ENCODE measurements at places on chromosomes 16 and 17. TPM values are rescaled to one million over a fixed set of nuclear protein-coding genes. Genes with fewer than 3 reads are reported as not detected.

Gene HNF1B
- total RNA-seq = not detected

Gene CMTM1
- total RNA-seq = 2.1 TPM

Gene SLC4A1
- 4.2 TPM for total RNA-seq

Gene OTOP3
- not detected for total RNA-seq

Gene HIGD1B
- 1.8 TPM for total RNA-seq

Gene MPO
- total RNA-seq = 0.74 TPM

Gene CFAP97D1
- total RNA-seq = not detected

Gene IQCK
- total RNA-seq = 7.9 TPM

Gene UNC13D
- 15.1 TPM for total RNA-seq

Gene SPATA22
- total RNA-seq = 0.24 TPM

Gene HAS3
- total RNA-seq = 0.88 TPM

- DNase-seq = peak; percentile 91
Observed at GRCh38 chr17:7716901-7717755, at the start of gene DNAH2. TSS of gene DNAH2 (plus strand) at chr17:7717744. CDS start at chr17:7719735, 1,991 bp downstream.

DNA sequence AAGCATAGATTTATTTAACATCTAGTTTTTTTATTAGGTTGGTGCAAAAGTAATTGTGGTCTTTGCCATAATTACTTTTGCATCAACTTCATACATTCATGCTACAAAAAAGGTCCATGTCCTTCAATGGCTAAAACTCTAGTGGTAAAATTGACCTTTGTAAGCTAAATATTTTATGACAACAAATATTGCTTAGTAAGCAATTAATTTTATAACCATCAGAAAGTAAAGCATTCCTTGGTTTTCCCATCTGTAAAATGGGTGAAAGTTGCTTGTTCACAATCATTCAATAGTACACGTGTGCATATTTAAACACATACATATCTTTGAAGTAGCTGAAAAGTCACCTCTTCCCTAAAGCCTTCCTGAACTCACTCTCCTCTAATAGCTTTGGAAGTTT, 789.6 kb downstream of the CDH8 start:
- DNase-seq = no peak

DNA sequence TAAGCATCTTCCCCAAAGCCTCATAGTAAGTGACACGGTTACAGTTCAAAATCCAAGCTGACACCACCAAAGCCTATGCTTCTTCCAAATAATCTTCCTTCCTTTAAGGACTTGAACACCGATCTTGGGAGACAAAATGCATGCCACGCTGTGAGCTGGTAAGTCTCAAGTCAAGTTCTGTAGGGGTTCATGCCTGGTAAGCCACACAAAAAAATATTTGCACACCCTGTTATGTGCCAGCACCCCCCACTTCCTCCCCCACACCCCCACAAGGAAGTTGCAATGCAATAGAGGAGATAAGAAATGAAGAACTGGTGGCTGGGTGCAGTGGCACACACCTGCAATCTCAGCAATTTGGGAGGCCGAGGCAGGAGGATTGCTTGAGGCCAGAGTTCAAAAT, 5.6 kb downstream of the NOG start:
- DNase-seq = no peak

GRCh38 chr16:28924762-28925385, at the start of gene RABEP2:
TSS of gene RABEP2 (minus strand) at chr16:28925238. CDS start at chr16:28925163, 75 bp downstream.
- peak; percentile 98 for DNase-seq

GRCh38 chr16:77748421-77749005, 26.2 kb downstream of the NUDT7 start:
- no peak for DNase-seq

GRCh38 chr17:78458736-78459335, 80.4 kb downstream of the PGS1 start:
- DNase-seq = no peak

- no peak for DNase-seq
Observed at GRCh38 chr17:14803826-14804225, 461.3 kb downstream of the PMP22 start.

DNA sequence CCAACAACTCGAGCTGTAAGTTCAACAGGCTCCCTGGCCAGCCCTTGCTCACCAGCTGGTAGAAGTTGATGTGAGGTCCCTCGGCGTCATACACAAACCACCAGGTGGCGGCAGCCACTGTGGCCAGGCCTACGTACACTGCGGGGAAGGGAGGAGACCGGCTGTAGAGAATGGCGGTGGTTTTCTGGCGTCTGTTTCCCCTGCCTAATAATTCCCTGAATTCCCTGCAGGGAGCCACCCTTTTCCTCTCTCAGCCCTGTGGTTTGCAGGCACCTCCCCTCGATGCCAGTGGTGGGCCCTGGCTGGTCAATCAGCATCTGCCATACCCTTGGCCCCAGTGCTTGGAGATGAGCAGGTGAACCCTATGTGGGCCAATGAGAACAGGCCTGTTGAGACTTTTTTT, 18.9 kb upstream of the P2RX1 start:
- DNase-seq = peak; percentile 84

DNA sequence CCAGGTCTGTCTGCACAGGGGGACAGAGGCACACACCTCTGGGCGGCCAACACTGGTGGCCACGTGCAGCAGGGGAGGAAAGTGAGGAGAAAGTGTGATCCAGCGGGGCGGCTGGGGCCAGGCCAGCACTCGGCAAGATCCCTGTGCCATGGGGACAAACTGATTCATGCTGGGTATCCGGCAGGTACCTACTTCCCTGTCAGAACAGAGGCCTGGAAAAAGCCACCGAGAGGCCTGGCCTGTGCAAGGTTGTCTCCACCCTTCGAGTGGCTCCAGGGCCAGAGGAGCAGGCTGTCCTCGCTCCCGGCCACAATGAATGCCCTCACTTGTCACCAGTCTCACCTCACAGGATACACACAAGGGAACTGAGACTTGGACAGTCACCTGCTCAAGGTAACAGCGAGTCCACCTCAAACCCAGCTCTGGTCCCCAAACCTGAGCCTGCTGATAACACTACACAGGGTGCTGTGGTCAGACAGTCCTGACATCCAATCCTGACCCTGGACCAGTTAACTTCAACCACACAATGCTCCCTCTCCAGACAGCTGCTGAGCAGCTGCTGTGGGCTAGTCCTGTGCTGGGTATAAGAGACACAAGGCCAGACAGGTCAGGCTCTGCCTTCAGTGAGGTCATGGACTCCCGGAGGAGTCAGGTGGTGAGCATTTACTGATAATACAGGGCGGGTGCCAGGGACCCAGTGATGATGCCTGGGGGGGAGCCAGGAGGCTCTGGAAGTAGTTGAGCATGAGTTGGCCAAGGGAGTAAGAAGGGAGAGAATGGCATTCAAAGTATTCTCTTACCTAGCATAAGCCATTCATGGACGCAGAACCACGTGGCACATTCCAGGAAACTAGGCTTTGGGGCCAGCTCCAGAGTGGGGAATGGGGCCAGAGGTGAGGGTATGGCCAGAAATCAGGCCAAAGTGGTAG, 53.0 kb downstream of the VAC14 start:
- no peak for DNase-seq

DNA sequence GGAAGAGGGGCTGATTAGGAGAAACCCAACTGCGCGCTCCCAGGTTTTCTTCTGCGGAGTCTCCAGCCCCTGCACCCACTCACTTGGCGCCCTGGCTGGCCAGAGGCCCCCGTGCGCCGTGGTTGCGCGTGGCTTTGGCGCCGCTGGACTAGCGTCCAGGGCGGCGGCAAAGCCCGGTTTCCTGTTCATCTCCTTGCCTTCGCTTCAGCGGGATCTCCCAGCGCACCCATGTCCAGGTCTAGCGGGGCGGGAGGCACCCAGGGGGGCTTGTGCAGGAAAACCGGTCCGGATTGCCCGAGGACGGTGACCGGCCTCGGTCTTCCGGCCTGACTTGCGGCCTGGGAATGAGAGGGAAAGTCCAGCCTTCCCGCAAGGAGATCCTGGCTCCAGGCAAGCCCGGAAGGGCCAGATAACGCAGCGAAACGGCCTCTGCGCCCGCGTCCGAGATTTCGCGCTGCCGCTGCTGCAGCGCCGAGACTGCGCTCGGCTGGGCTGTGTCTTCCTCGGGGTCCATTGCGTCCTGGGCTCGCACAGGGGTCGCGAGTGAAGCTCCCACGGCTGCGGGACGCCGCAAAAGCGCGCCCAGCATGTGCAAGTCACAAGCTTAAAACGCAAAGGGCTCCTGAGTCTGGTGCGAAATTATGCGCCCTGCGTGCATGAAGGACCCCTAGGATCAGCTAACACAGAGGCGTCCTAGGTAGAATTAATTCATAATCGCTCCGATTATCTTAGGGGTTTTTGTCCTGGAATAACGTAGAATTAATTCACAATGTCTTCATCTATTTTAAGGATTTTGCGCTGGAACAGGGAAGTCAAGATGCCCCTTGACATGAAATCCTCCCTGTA, 5.7 kb downstream of the FOXF1 start:
- DNase-seq = no peak

- no peak for DNase-seq
Observed at GRCh38 chr17:49527927-49528651, 33.0 kb downstream of the NGFR start.

DNA sequence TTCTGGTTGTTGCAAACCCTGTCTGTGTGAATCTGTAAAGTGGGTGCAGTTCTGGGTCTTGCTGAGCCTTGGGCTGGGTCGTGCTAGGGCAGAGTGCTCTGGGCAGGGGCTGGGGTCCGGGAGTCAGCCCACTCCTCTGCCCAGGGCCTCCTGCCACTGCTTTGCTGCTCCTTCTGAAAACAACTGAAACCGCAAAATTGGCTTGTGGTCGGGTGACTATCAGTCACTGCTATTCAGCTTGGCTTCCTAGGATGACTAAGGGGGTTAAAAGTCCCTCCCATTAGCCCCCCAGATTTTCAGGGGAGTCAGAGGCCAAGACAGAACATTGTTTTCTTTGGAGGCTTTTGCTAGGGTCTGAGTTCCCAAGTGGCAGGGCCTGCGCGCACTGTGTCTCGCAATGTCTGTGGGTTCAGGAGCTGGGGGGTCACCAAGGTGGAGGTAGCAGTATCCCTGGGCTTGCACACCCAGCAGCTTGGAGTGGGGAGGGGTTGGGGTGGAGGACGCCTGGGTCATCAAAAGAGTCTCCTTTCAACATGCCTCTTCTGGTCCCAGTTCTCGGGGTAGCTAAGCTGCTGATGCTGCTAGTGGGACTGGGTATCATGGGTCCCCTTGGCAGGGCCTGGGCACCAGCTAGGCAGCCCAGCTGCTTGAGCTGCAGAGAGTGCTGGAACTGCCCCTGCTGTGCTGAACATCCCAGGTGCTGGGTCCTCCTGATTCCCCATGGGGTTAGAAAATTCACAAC, 13.5 kb upstream of the TBX21 start:
- no peak for DNase-seq

- DNase-seq = no peak
Observed at GRCh38 chr16:11101695-11102522, 154.1 kb downstream of the SOCS1 start.

DNA sequence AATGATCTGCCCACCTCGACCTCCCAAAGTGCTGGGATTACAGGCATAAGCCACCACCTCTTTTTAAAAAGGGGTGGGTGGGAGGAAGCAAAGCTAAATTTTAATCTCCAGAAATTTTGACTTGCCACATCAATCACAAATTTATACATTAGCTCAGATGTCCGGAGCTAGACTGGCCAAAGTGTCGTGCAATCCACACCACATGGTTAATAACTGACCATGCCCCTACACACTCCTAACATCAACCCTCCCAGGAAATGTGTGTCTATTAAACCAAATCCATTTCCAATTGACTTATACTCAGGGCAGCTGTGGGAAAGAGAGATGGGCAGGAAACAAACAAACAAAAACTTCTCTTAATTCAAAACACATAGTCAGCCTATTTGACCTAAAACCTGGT, 29.9 kb downstream of the SMURF2 start:
- DNase-seq = no peak

GRCh38 chr17:40312131-40312731, 3.3 kb downstream of the RARA start:
- DNase-seq = no peak

DNA sequence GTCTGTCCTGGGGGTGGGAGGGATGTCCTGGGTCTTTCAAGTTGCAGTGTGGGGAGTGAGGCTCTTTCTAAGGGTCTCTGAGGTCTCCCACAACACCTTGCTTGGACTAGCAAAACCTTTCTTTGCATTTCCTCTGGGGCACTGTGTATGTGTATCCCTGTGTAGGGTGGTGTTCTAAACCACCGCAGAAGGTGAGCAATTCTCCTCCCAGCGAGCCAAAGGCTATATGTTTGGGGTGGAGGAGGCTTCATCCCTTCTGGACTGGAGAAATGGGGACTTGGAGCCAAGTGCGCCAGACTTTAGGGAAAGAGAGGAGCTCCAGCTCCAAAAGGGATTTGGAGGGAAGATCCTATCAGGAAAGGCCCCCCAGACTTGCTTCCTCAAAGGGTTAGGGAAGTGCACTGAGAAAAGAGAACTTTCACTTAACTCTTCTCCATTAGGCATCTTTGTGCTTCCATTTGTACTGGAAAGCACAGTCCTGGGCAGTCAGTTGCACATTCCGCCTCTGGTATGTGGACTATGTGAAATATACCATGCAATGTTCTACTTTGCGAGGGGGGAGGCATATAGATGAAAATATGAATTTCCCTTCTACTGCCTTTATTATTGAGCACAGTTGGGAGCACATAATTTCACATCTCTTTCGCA, 18.9 kb upstream of the HOXB9 start:
- no peak for DNase-seq

- DNase-seq = no peak
Observed at GRCh38 chr17:77061669-77062068, 79.1 kb upstream of the SEC14L1 start.

- DNase-seq = no peak
Observed at GRCh38 chr16:13313351-13313750, 412.0 kb downstream of the SHISA9 start.

- no peak for DNase-seq
Observed at GRCh38 chr17:17042384-17042736, at the start of gene MPRIP. TSS of gene MPRIP (plus strand) at chr17:17042457. CDS start at chr17:17042849, 392 bp downstream.

DNA sequence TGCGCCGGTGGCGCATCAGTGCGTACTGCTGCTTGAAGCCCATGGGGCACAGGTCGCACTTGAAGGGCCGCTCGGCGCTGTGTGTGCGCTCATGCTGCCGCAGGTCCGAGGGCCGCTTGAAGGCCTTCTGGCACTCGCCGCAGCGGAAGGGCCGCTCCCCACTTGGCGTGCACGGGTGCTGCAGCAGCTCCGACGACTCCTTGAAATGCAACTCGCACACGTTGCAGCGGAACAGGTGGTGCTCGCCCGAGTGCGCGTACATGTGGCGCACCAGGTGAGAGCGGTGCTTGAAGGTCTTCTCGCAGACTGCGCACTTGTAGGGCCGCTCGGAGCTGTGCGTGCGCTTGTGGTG, 3.3 kb downstream of the ZNF319 start:
- no peak for DNase-seq

- no peak for DNase-seq
Observed at GRCh38 chr16:473046-474043, 47.9 kb downstream of the RAB11FIP3 start.

DNA sequence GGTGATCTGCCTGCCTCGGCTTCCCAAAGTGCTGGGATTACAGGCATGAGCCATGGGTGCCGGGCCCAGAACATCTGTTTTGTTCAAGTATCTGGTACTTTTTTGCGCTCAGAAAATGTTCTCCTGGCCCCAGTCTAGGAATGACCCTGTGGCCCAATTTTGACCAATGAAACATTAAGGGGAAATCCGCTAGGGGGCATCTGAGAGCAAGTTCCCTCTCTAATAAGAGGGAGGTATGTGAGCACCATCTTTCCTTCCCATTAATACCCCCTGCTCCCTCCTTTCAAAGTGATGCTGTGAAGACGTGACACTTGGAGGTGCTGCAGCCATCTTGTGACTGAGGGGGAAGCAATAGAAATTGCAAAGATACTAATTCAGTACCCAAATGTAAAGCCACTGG, 16.5 kb upstream of the CLEC3A start:
- no peak for DNase-seq
